ENCODE measurements at places on chromosomes 6 and 20. TPM values are rescaled to one million over a fixed set of nuclear protein-coding genes. Genes with fewer than 3 reads are reported as not detected.

- no peak for DNase-seq
- no peaks in the 10 kb centered on the region for H3K4me1 ChIP-seq
- no peak overlapping the region for H3K27ac ChIP-seq
- no peaks in the 10 kb centered on the region for H3K36me3 ChIP-seq
- no peak overlapping the region for H3K4me3 ChIP-seq
Measured at GRCh38 chr6:145345094-145345493, 390.2 kb downstream of the EPM2A start.

GRCh38 chr6:73653571-73654424 is at the start of gene SLC17A5:
TSS of gene SLC17A5 (minus strand) at chr6:73653992. CDS start at chr6:73653886, 106 bp downstream.
- H3K27ac ChIP-seq, result peak within 1 kb of the TSS; percentile 95
- H3K4me3 ChIP-seq, result peak within 1 kb of the TSS; percentile 98
- H3K36me3 ChIP-seq, result peaks cover 4% of the 10 kb centered on the region

- H3K4me1 ChIP-seq, result no peaks in the 10 kb centered on the region
- no peak for DNase-seq
- H3K36me3 ChIP-seq, result no peaks in the 10 kb centered on the region
- no peak overlapping the region for H3K4me3 ChIP-seq
- H3K27ac ChIP-seq, result no peak overlapping the region
- peaks cover 12% of the 10 kb centered on the region for H3K27me3 ChIP-seq
Measured at GRCh38 chr6:380234-381218, 11.0 kb upstream of the IRF4 start.

GRCh38 chr6:99467509-99468106 is 42.5 kb upstream of the PNISR start:
- no peaks in the 10 kb centered on the region for H3K27me3 ChIP-seq
- H3K36me3 ChIP-seq, result no peaks in the 10 kb centered on the region
- H3K4me3 ChIP-seq, result no peak overlapping the region
- H3K27ac ChIP-seq, result no peak overlapping the region
- H3K4me1 ChIP-seq, result no peaks in the 10 kb centered on the region

DNA sequence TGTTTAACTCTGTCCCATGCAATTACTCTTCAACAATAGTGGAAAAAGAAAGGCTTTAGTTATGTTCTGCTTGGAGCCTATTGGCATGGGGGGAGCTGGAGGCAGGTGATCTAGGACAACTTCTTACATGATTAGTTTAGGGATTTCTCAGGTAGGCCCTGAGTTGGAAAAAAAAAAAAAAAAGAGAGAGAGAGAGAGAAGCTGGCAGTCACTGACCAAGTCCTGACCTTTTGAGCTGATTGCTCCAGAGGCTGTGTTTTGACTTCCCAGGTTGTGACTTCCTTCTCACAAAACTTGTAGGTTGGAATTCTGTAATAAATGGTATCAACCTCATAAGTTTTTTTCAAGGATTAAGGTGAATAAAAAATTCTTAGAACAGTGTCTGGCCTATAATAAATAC is 7.8 kb downstream of the C6orf141 start:
- H3K4me3 ChIP-seq, result no peak overlapping the region
- H3K27ac ChIP-seq, result no peak overlapping the region
- H3K27me3 ChIP-seq, result peaks cover 2% of the 10 kb centered on the region
- no peaks in the 10 kb centered on the region for H3K36me3 ChIP-seq
- peaks cover 16% of the 10 kb centered on the region for H3K4me1 ChIP-seq
- no peak for DNase-seq

- no peak overlapping the region for H3K27ac ChIP-seq
- peaks cover 12% of the 10 kb centered on the region for H3K4me1 ChIP-seq
- no peaks in the 10 kb centered on the region for H3K36me3 ChIP-seq
- peak overlapping the region; percentile 28 for H3K4me3 ChIP-seq
- peak; percentile 70 for DNase-seq
- H3K27me3 ChIP-seq, result peaks cover 17% of the 10 kb centered on the region
Measured at GRCh38 chr6:1436334-1437306, 47.2 kb downstream of the FOXF2 start.

GRCh38 chr6:14108571-14109410 is 8.8 kb upstream of the CD83 start:
- no peaks in the 10 kb centered on the region for H3K4me1 ChIP-seq
- H3K36me3 ChIP-seq, result peaks cover 6% of the 10 kb centered on the region
- no peak overlapping the region for H3K4me3 ChIP-seq
- no peak overlapping the region for H3K27ac ChIP-seq
- peaks cover 9% of the 10 kb centered on the region for H3K27me3 ChIP-seq

- peaks cover 9% of the 10 kb centered on the region for H3K36me3 ChIP-seq
- no peak overlapping the region for H3K4me3 ChIP-seq
- H3K27me3 ChIP-seq, result no peaks in the 10 kb centered on the region
- peaks cover 19% of the 10 kb centered on the region for H3K4me1 ChIP-seq
- no peak for DNase-seq
Measured at GRCh38 chr20:1911536-1911935, 16.3 kb downstream of the SIRPA start.

- H3K36me3 ChIP-seq, result peaks cover 12% of the 10 kb centered on the region
- peaks cover 3% of the 10 kb centered on the region for H3K27me3 ChIP-seq
- no peak overlapping the region for H3K4me3 ChIP-seq
- peaks cover 7% of the 10 kb centered on the region for H3K4me1 ChIP-seq
Measured at GRCh38 chr20:44145131-44145775, 41.7 kb downstream of the JPH2 start.

DNA sequence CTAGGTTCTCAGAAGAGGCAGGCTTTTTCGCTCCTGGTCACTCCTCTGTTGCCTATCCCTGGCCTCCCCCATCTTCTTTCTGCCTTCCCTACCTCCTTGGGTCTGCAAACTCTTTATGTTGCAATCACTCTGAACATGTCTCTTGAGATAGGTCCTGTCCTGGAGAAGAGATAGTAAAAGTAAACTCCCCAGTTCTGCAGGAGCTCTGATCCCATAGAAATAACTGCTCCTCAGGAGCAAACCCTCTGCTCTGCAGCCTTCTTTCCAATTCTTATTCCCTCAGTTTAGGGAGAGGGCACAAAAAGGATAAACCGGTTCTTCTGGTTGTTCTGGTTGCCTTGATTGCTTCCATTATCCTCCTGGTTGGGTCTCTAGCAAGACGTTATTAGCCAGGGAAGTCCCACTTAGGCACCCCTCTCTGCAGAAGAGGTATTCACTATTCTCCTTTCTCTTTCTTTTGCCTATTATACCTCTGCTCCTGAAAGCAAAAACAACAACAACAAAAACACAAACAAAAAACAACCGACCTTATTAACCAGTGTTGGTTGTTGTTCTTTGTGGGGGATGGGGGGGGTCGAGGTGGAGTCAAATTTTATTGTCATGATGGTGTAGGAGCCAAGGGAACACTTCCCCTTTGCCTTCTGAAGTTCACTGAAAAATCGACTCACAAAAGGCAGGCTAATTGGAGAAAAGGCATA is 973 bp downstream of the TRIM38 start:
- no peaks in the 10 kb centered on the region for H3K27me3 ChIP-seq
- H3K36me3 ChIP-seq, result peaks cover 31% of the 10 kb centered on the region
- H3K4me3 ChIP-seq, result peak overlapping the region; percentile 99
- H3K27ac ChIP-seq, result peak overlapping the region; percentile 100
- DNase-seq, result no peak

DNA sequence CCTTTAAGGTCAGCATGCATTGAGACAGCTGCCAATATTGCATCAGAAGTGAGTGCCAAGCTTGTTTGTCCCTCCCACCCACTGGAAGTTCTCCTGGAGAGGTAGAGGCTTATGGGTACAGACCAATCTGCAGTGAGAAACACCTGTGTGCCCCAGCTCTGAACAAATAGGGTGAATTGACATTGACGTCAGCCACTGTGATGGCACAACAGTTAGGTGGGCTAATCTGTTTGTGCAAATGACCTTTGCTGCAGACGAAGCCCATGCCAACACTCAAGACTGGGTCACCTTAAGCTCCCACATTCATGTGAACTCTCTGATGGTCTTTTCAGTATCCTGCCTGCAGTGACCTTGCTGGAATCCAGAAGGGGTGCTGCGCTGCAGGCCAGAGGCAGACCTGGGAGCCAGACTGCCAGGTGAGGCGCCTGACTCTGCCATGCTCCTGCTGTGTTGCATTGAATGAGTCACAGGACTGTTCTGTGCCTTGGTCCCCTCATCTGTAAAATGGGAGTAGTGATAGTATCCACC is 99.9 kb downstream of the ALDH8A1 start:
- H3K27me3 ChIP-seq, result no peaks in the 10 kb centered on the region
- DNase-seq, result no peak
- peaks cover 33% of the 10 kb centered on the region for H3K4me1 ChIP-seq
- H3K27ac ChIP-seq, result no peak overlapping the region
- H3K4me3 ChIP-seq, result no peak overlapping the region

DNA sequence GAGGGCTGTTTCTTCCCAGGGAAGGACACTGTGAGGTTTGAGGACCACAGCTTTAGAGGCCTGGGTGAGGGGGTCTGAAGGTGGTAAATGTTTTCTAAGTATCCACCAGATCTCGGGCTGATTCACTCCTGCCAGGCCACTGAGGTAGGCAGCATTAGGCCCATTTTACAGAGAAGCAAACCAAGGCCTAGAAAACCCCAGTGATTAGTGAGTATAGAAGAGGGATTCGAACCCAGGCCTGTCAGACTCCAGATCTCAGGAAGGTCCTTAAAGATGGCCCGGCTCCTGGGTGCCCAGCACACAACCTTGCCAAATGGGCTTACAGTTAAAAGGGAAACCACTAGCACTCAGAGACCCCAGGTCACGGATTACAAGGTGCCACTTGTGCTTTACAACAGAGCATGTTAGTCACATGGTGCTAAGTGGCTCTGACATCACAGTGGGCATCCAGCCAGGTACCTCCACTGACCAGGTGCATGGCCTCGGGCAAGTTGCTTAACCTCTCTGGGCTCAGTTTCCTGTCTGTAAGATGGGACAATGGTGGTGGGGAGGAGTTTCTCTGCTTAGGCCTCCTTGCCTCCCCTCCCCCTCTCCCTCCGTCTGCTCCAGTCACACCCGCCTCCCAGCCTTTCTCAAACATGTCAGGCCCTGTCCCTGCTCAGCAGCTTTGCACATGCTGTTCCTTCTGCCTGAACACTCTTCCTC is 18.8 kb upstream of the SIRPA start:
- peaks cover 19% of the 10 kb centered on the region for H3K27me3 ChIP-seq
- no peak for DNase-seq
- H3K4me3 ChIP-seq, result no peak overlapping the region
- H3K36me3 ChIP-seq, result no peaks in the 10 kb centered on the region

- H3K4me1 ChIP-seq, result no peaks in the 10 kb centered on the region
- no peak overlapping the region for H3K27ac ChIP-seq
- H3K4me3 ChIP-seq, result no peak overlapping the region
- DNase-seq, result no peak
- H3K27me3 ChIP-seq, result no peaks in the 10 kb centered on the region
Measured at GRCh38 chr20:22966787-22967464, 68.2 kb upstream of the SSTR4 start.

- no peaks in the 10 kb centered on the region for H3K27me3 ChIP-seq
- H3K4me1 ChIP-seq, result no peaks in the 10 kb centered on the region
- no peak for DNase-seq
- H3K36me3 ChIP-seq, result no peaks in the 10 kb centered on the region
Measured at GRCh38 chr6:19121521-19121920, 715.6 kb upstream of the ID4 start.

DNA sequence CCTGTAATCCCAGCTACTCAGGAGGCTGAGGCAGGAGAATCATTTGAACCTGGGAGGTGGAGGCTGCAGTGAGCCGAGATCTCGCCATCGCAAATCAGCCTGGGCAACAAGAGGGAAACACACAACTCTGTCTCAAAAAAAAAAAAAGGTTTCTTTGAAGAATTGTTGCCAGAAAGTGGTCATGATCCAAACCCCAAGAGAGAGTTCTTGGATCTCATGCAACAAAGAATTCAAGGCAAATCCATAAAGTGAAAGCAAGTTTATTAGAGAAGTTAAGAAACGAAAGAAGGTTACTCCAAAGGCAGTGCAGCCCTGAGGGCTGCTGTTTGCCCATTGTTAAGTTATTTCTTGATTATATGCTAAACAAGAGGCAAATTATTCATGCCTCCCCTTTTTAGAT is 14.5 kb upstream of the KIFC1 start:
- peaks cover 20% of the 10 kb centered on the region for H3K27me3 ChIP-seq
- no peak for DNase-seq
- H3K36me3 ChIP-seq, result no peaks in the 10 kb centered on the region
- H3K4me3 ChIP-seq, result no peak overlapping the region

DNA sequence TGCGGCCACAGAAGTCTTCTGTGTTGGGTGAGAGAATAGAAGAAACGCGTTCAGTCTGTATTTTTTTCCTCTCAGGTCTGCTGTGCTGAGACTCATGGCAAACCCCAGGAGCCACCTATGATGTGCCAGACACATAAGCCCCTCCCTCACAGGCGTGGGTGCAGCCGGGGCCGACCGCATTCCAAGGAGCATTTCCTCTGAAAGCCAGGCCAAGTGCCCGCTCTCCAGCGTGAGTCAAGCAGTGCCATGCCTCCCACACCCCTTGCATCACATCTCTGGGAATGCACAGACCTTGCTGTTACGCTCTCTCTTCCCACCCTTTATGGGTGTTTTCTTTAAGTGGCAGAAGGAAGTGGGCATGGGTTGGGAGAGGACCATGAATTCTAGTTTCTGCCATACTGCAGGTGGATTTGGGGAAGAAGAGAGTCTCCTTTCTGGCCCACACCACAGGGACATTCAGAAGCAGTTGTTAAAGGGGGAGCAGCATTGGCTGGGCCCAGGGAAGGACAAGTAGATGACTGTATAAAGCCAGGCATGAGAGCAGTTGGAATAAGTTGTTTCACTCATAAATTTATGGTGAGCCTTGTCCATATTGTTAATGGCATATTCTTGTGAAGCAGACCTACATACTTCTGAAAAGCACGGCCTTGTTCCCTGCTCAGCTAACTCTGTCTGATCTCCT is 37.1 kb upstream of the TFAP2A start:
- H3K27me3 ChIP-seq, result no peaks in the 10 kb centered on the region
- H3K27ac ChIP-seq, result peak overlapping the region; percentile 82
- H3K36me3 ChIP-seq, result no peaks in the 10 kb centered on the region
- H3K4me1 ChIP-seq, result peaks cover 31% of the 10 kb centered on the region
- DNase-seq, result no peak

DNA sequence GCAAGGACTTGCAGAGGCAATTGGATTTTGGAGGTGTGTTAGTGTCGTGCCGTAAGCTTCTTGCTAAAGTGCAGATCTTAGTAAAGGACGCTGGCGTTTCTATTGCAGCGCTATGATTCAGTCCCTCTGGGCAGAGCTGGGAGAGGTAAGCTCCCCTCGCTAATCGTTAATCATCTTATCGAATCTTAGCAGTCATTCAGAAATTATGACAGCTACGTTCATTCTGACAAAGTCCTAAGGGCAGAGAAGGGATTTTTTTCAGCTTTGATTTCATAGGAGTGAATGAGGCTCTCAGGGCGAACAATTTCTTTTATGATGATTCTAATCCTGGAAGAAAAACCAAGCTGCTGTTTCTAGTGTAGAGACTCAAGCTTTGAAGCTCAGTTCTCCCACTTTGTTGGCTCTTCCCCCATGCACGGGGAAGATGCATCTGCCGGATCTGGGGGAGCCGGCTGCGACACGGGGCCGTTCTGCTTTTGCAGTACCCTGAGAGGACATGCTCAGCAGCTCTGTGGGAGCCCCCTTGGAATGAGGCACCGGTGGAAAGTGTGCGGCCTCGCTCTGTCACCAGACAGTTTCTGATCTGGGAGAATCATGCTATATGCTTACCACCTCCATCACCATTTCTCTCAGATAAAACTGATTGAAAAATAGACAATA is 79.1 kb upstream of the SLC22A23 start:
- peaks cover 37% of the 10 kb centered on the region for H3K27me3 ChIP-seq
- DNase-seq, result no peak
- H3K36me3 ChIP-seq, result no peaks in the 10 kb centered on the region
- H3K4me1 ChIP-seq, result peaks cover 12% of the 10 kb centered on the region
- H3K4me3 ChIP-seq, result no peak overlapping the region

GRCh38 chr6:23775127-23775526 is 350.9 kb upstream of the NRSN1 start:
- H3K36me3 ChIP-seq, result no peaks in the 10 kb centered on the region
- H3K27me3 ChIP-seq, result no peaks in the 10 kb centered on the region
- DNase-seq, result no peak
- H3K27ac ChIP-seq, result no peak overlapping the region
- H3K4me1 ChIP-seq, result no peaks in the 10 kb centered on the region

Gene LY6G6F
- total RNA-seq, result not detected

Gene MAFB
- total RNA-seq, result 0.07 TPM

Gene KCNB1
- total RNA-seq, result 0.18 TPM
